GM23338 (cell line): ENCODE measurements at places on chromosomes 11 and 22.

DNA sequence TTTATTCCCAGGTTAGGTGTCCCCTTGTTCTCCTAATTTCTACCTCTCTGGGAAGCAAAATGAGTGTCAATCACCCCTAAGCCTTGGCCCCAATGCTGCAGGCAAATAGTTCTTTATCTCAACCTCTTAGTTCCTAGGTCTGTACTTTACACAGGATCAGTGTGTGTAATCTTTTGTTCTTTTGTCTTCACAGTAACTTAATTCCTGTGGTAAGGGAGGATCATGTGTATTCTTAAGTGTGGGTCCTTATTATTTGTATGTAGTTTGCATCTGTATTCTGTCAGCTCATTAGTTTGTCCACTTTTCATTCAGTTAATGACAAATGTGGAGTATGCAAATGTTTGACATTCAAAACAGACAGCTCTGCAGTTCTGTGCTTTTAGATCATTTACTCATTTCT is 166.7 kb downstream of the FAT3 start:
- DNase-seq, result no peak

GRCh38 chr22:32987081-32987631 is 71.0 kb downstream of the SYN3 start:
- peak; percentile 77 for DNase-seq

GRCh38 chr22:37235897-37236607 is 8.0 kb downstream of the RAC2 start:
- DNase-seq, result no peak

DNA sequence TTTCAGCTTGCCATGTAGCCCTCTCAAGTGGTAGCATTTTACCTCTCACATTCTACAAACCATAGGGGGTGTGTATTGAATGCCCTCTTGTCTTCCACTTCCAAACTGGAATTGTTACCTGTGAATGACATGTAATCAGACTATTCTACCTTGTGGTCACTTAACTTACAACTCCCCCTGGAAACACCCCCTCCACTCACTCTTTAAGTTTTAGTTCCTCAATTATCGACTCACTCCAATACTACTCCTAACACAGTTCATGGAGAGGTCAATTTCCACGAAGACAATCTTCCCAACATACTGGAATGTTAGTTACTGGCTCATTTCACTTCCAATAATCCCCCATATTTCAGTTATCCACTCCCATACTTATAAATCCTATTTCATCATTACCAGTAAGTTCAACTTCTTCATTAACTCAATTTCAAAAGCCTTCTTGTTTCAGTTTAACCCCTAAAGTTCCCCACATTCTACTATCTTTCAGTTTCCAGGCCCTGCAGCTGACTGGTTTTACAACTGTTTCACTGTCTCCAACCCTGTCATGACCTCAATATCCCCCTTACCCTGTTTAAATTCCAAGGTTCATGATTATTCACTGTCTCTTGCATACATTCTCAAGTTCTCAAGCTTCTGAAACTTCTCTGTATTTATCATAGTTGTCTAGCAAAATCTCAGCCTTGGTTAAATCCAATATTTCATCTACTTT is 92.5 kb downstream of the C11orf87 start:
- no peak for DNase-seq

- DNase-seq, result no peak
Measured at GRCh38 chr11:39011797-39012196, 2413.8 kb upstream of the RAG2 start.

DNA sequence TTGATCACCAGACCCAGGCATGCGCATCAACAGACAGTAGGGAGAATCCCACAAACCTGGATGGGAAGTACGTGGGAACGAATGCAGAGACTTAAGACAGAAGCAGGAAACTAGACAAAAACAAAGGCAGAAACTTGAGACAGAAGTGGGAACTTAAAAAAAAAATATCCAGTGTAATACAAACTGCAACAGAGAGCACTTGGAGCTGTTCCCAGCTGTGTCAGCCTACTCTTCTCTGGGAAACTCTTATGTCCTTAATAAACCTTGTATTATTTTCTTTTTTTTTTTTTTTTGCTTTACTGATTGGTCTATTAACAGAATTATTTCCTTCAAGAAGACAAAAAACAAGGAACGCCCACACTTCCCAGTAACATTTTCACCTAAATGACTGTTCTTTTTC is 1818.1 kb upstream of the RAG2 start:
- DNase-seq, result no peak

GRCh38 chr11:46801694-46802470 is 44.2 kb downstream of the CKAP5 start:
- no peak for DNase-seq

GRCh38 chr11:118841469-118842242 is 42.0 kb upstream of the CXCR5 start:
- DNase-seq, result no peak

DNA sequence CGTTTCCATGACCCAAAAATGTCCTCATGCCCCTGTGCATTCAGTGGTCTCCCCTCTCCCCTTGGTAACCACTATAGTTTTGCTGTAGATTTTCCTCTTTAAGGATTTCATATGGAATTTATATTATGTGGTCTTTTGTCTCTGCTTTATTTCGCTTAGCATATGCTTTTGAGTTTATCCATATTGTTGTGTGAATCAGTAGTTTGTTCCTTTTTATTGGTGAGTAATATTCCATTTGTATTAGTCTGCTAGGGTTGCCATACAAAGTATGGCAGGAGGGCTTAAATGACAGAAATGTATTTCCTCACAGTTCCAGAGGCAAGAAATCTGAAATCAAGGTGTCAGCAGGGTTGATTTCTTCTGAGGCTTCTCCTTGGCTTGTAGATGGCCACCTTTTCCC is 3.5 kb downstream of the ZNF74 start:
- no peak for DNase-seq

- no peak for DNase-seq
Measured at GRCh38 chr11:12091956-12092558, 18.3 kb upstream of the MICAL2 start.

- no peak for DNase-seq
Measured at GRCh38 chr11:20351751-20352262, 11.7 kb upstream of the HTATIP2 start.

GRCh38 chr11:26187639-26188038 is 144.3 kb upstream of the ANO3 start:
- no peak for DNase-seq

DNA sequence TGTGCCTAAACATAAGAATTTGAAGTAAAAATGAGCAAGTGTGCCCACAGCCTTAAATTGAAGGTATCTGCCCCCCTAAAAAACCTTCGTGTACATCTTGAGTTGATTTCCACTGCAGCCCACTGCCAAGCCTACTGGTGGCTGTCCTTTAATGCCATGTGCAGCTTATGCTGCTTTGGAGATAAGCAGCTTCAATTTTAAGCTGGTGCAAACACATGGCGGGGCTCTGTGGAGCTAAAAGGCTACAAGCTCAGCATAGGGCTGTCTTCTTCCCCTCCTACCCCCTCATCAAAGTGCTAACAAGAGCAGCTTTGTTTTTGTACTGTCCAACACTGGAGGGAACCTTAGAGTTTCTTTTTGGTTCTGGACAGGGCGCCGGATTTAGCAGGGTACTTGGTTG is 128.5 kb upstream of the LMO1 start:
- no peak for DNase-seq

DNA sequence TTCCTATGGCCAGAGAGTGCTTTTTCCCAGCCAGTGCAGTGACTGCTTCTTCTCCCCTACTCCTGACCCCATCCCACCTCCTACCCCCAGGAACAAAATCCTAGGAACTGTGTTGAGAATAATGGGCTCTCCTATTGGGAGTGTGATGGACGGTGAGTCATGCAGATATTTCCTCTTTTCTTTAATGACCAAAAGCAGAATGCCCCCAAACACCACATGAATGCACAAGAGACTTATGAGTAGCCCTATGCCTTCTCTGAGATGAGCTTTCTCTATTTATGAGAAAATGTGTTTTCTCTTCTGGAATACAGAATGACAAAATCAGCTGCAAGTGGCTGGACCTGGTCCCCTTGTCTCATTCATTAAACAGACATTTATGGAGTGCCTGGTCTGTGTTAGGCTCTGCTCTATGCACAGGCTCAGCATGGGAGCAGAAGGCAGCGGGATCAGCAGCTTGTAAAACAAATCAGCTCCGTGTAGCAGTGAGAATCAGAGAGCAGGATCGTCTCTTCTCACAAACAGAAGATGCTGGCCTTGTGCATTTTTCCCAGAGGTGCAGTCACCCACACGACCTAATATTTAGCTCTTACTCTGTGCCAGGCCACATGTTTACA is 47.5 kb upstream of the GALNT18 start:
- no peak for DNase-seq

GRCh38 chr22:36227396-36227795 is 11.9 kb downstream of the APOL2 start:
- DNase-seq, result no peak

DNA sequence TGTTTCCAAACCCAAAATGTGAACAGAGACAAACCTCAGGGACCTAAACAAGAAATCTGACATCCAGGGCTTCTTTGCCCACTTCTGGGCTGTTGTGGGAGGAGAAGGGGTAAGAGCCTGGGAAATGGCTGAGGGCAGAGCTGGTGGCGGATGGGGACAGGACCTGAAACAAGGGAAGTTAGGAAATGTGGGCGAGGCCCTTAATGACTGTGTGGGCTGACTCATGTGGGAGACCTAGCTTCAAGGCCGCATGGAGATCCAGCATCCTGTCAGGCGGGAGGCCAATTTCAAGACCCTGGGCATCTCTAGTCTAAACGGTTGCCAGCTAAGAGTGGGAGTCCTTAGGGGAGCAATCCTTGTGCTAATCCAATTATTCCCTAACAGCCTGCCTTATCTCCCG is 2.1 kb upstream of the OAF start:
- DNase-seq, result no peak

GRCh38 chr22:30481711-30482110 is 9.9 kb upstream of the SEC14L3 start:
- DNase-seq, result no peak

GRCh38 chr22:48669226-48669625 is 1158.4 kb downstream of the BRD1 start:
- DNase-seq, result no peak

DNA sequence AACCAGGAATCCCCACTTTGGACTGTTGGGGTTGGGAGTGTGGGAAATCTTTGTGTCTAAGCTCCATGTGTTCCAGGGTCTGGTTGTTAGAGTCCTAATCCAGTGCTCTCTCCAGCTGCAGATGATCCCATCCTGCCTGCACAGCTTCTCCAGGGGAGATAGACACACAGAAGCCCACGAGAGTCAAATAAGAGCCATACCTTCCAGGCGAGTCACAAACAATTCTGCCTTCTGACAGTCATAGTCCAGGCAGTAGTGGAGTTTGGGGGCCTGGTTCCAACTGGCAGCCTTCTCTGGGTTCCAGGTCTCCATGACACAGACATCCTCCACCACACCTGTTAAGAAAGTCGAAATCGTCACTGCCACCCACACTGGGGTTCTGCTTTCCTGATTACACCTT is 32.1 kb downstream of the SYT13 start:
- DNase-seq, result no peak

- peak; percentile 21 for DNase-seq
Measured at GRCh38 chr11:66725647-66726046, 3.4 kb downstream of the SPTBN2 start.

DNA sequence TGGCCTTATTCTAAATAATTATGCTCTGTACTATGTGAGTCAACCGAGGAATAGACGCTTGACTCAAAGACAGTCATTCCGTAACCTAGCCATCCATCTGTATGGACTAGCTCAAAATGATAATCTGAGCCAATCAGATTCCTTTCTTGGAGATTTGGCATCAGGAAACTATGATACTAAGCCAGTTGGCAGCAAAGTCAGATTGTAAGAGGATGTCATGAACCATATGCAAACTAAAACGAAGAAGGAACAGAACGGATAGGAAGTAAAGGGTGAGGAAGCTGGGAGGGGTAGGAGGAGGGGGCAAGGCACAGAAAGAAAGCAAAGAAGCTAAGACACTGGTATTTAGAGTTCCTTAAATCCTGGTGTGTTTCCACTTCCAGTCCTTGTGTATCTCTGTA is 10.7 kb upstream of the SESN3 start:
- DNase-seq, result no peak

DNA sequence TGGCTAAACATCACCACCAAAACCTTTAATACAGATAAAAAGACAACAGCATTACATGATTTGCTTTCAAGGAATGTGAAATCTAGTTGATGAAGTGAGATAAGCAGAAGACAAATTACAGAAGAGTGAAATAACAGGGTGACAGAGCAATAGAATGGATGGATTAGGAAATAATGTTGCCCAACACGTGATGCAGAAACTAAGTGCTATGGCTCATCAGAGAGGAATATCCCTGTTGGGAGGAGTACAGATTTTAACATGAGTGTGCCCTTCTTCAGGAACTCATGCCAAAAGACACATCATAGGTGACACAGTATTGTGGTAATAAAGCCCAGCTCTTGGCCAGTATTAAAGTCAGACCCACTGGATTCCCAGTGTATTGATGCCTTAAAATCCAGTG is 176.6 kb upstream of the RAG2 start:
- DNase-seq, result no peak

DNA sequence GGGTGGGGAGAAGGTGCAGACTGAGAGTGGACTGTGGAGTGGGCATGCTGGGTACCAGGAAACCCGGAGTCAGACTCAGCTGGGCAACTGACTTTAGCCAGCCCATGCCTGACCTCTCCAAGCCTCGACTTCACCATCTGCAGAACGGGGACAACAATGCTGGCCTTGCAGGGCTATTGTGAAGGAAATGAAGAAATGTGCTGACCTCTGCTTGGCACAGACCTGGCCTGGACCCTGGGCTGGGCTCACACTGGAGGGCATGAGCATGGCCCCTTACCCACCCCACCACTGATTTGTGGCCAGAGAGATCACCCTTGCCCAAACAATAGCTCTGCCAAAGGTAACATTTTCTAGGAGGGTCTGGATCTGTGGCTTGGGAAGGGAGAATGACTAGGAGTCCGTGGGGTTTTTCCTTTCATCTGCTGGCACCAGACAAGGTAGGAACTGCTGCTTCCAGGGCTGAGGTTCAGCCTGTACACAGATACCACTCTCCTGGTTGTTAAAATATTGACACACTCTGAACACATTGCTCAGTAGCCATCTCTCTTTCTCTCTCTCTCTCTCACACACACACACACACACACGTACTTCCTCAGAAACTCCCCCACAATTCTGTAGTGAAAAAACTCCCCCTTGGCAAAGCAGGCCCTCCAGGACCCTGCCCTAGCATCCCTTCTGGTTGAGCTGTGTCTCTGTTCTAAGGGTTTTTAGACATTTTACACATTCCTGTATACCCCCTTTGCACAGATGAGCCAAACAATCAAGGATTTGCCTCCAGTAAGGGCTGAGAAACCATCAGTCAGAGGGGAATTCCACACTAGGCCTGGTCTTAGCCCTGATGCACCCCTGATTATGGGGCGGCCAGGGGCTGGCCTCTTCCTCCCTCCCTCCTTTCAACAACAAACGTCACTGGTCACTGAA is 1.0 kb downstream of the MOGAT2 start:
- no peak for DNase-seq

GRCh38 chr11:119774172-119774763 is 45.3 kb upstream of the NECTIN1 start:
- DNase-seq, result peak; percentile 83

GRCh38 chr11:91790346-91791170 is 434.1 kb upstream of the FAT3 start:
- DNase-seq, result no peak

- no peak for DNase-seq
Measured at GRCh38 chr11:63710476-63711217, 29.3 kb downstream of the RTN3 start.

- peak; percentile 51 for DNase-seq
Measured at GRCh38 chr11:100578831-100579311, 108.2 kb upstream of the ARHGAP42 start.

GRCh38 chr11:73795925-73796632 is 8.4 kb downstream of the MRPL48 start:
- DNase-seq, result peak; percentile 57
